EL (cell line): ENCODE measurements at places on chromosomes 5 and 9.

- no peak for DNase-seq
These were observed 6.4 kb downstream of the NEURL1B start for GRCh38 chr5:172647352-172648012.

- DNase-seq: no peak
These were observed 657.4 kb downstream of the BRINP1 start for GRCh38 chr9:118711843-118712242.

GRCh38 chr9:21995006-21995665, 545 bp downstream of the CDKN2B-AS1 start:
- DNase-seq: peak; percentile 84

- peak; percentile 51 for DNase-seq
These were observed 13.6 kb downstream of the ITGA1 start for GRCh38 chr5:52801329-52801728.

DNA sequence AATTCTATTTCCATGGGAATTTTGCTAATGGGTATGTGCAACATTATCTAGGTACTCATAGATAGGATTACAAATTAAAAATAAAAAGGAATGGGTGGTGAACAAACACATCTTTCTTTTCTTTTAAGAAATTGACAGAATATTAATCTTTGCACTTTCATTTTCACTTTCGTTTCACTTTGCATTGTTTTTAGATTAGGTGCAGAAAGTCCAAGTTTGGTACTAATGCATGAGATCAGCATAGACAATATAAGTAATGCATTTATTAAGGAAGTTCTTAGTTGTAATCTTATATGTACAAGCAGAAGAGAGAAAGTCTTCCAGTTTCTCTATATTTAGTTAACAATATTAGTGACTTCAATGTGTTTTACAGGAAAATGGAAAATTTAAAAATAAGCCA, 196.5 kb downstream of the COMMD10 start:
- no peak for DNase-seq

DNA sequence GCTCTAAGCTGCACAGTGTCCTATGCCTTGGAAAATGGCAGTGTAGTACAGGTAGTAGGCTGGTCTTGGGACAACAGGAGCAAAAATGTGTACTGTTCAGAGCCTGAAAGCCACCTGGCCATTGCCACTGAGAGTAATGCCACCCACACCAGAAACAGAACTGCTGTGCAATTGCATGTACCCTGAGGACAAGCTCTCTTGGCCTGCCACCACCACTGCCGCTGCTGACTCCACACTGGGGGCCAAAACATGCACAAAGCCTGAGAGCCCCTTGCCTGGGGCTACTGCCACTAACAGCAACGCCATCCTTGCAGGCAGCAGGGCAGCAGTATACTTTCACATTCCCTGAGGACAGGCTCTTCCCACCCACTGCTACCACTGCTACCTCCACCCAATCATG, 251.9 kb upstream of the CDH12 start:
- DNase-seq: no peak

DNA sequence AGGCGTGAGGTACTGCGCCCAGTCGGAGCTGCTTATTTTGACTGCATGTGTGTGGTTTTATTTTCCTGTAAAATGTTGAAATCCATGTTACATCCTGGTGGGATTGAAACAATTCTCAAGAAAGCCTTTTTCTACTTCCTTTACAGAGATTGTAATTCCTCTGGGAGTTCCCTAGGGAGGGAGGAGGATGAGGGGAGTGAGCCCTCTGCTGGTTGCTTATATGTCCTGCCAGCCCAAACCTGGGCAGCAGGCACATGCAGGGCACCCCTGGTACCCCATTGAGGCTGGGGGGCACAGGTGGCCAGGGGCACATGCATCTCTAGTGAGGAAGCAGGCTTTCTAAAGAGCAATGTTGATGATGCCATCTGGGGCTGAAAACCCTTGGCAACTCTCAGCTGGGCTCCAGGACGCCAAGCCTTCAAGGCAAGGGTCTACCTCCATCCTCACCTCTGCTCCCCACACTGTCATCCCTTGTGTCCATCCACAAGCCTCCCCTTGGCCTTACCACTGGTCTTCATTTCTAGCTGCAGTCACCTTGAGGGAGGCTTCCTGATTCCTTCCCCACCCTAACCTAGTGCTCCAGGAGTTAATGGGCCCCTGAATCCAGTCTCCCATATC, 84.7 kb upstream of the TNFSF8 start:
- peak; percentile 69 for DNase-seq

GRCh38 chr5:67887748-67888161, 327.8 kb upstream of the PIK3R1 start:
- DNase-seq: no peak

- no peak for DNase-seq
These were observed 16.9 kb upstream of the FBP1 start for GRCh38 chr9:94656200-94656599.

DNA sequence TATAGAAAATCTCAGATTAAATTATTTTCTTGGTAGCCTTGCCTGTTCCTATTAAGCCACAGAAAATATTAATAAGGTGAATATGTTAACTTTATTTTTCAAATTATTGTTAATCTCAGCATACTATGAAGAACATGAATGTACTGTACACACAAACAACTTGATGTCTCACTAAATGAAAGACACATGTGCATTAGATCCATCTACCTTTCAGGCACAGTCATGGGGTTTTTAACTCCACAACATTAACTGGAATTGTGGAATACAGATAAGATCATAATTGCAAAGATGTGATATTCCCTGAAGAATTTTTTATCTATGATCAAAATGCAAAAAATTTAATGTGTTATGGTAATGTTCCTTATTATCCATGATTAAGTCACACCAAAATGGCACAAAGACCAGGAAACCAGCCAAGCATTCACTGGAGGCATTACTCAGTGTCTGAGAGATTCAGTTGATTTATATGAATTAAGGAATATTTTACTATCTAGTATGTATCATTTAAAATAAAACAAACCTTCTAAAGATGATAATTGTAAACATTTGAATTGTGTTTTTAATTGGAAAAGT, 150.0 kb upstream of the VCAN start:
- DNase-seq: peak; percentile 78

DNA sequence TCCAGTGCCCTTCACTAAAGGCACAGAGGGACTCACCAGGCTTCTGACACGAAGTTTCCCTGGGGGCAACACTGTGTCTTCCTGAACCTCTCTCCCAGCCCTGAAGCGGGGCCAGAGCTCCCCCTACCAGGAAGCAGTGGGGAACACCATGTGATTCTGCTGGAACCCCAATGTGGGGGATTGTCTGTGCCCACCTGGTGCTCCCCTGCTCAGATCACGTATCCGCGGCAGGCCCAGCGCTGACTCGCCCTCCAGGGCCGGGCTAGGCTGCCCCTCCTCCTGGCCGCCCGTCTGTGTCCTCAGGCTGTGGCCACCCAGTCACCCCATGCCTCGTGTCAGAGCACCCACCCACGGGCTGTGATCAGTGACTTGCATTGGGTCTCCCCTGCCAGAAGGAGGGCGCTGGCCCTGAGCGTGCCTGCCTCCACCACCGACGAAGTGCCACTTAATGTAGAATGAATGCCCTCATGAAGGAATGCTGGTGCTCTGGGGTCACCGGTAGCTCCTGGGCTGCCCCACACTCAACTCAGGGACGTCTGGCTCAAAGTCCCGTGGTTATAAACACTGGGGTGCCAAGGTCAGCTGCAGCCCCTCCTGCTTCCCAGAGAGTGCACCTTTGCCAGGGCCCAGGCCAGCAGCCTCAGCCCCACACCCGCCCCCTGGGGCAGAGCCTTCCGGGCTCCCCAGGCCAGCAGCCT, 22.1 kb downstream of the SARDH start:
- peak; percentile 72 for DNase-seq

DNA sequence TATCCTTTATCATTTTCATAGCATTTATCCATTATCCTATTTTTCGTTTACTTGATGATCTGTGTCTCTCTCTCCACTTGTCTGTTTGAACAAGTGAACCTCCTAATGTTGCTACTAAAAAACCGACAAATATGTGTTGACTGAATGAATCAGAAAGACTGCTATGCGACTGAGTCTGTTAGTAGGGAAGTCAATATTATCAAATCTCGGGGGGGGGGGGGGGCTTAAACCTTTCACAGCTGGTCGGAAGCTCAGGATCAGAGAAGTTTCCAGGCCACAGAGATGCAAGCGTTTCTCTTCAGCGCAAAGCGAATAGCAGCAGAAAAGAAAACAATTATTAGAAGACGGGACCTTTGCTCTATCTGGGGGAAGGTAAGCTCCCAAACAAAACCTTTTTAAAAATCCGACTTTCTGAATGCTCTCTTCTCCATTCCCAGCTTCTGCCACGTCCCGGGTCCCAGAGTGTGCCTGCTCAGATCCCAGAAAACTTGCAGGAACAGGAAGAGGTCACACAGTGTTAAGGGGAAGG, 412 bp downstream of the RIOK2 start:
- peak; percentile 59 for DNase-seq

- DNase-seq: no peak
These were observed 33.0 kb downstream of the FAM240B start for GRCh38 chr9:38686933-38687332.

- DNase-seq: peak; percentile 31
These were observed 29.9 kb upstream of the C7 start for GRCh38 chr5:40879163-40879942.

GRCh38 chr5:10337986-10338385, 15.5 kb upstream of the MARCHF6 start:
- no peak for DNase-seq

GRCh38 chr5:57986761-57987341, 473.0 kb downstream of the PLK2 start:
- peak; percentile 24 for DNase-seq

- no peak for DNase-seq
These were observed 4.3 kb upstream of the SLC36A2 start for GRCh38 chr5:151351671-151352070.

DNA sequence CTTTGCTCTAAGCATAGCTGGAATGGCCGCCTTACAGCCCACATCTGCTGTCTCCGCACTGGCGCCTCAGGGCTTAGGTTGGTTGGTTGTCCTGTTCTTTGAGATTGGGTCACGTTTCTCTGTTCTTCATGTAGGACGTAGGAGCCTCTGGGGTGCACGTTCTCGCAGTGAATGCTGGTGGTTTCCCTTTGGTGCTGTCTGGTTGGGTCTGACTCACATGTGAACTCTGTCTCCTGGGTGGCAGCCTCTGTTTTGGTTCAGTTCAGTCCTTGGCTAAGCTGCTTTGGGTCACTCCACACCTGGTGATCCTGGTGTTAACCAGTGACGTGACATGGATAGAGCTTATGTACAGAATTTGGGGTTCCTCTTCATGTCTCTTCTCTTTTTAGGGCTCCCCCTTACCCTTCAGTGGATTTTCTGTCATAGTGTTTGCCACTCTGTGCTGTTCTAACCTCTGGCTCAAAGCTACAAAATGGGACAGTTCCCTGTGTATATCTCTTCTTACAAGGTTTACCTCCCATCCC, 12.6 kb upstream of the LPCAT1 start:
- peak; percentile 29 for DNase-seq

- peak; percentile 52 for DNase-seq
These were observed 100.6 kb upstream of the IER5L start for GRCh38 chr9:129278391-129279237.

- DNase-seq: no peak
These were observed 47.1 kb upstream of the SMIM23 start for GRCh38 chr5:171738501-171738900.

- DNase-seq: no peak
These were observed 610.4 kb upstream of the CDH10 start for GRCh38 chr5:25255128-25255527.

DNA sequence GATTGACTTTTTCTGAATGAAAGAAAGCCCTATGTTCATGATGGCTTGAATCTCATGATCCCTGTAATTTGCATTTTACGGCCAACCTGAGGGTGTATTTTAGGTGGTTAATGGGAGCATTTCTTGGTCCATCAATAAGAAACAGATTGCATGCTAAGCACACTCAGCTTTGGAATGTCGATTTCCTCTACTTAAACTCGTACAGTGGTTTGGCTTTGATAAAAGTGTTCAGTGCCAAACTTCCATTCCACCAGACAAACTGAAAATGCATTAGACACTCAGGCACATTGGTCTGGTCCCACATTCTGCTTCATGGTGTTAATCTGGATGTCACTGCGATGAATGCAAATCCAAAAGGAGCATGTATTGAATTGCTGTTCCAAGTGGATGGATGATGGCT, 77.0 kb downstream of the VCAN start:
- no peak for DNase-seq

DNA sequence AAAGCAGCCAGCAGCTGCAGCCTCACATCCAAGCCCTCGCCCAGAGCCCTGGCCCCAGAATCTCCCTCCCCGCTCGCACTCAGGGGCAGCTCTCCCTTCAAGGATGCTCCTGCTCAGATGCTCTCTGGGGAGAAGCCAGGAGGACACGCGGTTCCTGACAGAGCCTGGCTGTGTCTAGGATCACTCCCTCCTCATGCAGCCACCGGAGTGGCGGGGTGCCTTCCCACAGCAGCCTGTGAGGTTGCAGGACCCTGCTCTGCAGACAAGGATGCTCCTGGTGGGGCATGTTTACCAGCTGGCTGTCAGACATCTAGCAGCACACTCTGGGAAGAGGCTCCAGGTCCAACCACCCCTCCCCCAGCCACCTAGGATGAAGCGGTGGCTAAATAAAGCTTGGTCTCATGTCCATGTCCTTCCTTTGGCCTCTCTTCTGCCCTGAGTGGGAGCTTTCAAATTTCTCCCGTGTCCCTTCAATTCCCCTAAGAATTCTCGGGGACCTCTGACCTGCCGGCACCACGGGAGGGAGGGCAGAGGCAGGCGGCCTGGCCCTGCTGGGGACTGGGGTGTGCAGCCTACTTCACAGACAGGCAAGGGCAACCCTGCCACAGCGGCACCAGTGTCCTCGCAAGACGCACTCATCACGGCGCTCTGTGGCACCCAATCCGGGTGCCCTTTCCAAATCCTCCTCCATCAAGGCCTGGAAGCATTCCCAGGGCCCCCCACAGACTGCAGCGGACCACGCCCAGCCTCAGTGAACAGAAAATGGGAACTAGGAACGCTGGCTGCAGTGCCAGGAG, 88.3 kb upstream of the SARDH start:
- DNase-seq: no peak

- DNase-seq: no peak
These were observed 539.9 kb downstream of the ZNF608 start for GRCh38 chr5:124206540-124206939.

GRCh38 chr9:35814106-35814840, 569 bp downstream of the HINT2 start:
- peak; percentile 71 for DNase-seq
